Left ventricle myocardium inferior (tissue), 1 donor: ENCODE measurements at places on chromosomes 6 and 20.
A peak's percentile ranks its signal among the peaks of the same experiment; 100 is the strongest.

- DNase-seq, result no peak
Observed at GRCh38 chr20:20367575-20368417, at the start of gene INSM1. Gene INSM1 (plus strand): TSS chr20:20368104. CDS start chr20:20368268, 164 bp downstream.

- no peak for DNase-seq
Observed at GRCh38 chr20:54651252-54651651, 175.9 kb downstream of the DOK5 start.

DNA sequence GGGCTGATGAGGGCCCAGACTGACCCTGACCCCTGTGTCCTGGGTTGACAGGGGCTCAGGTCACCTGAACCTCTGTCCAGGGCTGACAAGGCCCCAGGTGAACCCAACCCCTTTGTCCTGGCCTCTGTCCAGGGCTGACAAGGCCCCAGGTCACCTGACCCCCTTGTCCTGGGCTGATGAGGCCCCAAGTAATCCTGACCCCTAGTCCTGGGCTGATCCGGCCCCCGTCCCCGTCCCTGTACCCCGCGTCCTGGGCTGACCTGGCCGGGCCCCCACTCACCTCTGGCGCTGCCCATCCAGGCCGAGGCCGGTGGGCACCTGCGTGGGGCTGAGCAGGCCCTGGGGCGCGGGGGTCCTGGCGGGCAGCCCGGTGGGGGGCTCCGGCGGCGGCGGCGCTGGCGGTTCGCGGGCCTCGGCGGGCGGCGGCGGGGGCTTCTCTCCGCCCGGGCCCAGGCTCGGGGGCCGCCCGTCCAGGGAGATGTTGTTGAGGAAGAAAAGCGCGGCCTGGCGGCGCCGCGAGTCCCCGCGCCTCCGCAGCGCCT, 379 bp downstream of the CABLES2 start:
- no peak for DNase-seq

GRCh38 chr6:17397764-17398194, 4.4 kb downstream of the CAP2 start:
- no peak for DNase-seq

GRCh38 chr6:133969921-133970295, 16.9 kb downstream of the TBPL1 start:
- DNase-seq, result no peak

GRCh38 chr20:10185741-10186558, 32.7 kb upstream of the SNAP25 start:
- DNase-seq, result no peak

- DNase-seq, result no peak
Observed at GRCh38 chr6:33373960-33374910, 17.4 kb upstream of the KIFC1 start.

DNA sequence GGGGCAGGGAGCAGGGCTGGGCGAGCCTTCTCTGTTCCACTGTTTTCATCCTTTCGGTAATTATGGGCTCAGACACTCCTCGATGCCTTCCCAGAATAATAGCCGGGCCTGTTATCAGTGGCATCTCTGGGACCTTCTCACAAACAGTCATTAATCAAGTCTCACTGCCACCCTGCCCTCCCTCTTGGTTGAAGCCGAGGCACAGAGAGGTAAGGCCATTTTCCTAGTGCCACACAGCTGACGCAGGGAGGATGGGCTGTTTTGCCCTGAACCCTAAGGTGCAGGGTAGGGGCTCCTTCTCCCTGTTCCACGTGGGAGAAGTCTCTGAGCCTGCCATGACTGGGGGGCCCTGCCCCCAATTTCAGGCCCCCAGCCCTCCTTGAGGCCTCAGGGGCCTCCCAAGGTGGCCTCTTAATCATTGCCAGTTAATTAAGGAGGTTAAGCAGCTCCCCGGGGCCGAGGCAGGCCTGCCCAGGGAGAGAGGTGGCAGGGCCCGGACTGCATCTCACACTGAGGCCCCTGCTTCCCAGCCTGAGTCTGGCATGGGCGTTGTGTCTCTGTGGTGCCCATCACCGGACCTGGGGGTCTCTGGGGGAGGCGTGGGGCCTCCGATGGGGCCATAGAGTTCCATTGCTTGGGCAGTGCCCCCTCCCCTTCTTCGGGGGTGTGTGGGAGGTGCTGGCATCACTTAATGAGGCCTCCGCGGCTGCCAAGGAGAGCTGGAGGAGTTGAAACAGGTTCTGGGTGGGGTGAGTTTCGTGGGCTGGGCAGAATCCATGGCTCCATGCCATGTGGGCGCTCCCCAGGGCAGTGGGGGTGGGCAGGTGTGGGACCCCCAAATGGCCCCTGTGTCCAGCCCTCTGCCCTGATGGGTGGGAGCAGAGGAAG, 42.9 kb downstream of the CEBPB start:
- DNase-seq, result no peak

DNA sequence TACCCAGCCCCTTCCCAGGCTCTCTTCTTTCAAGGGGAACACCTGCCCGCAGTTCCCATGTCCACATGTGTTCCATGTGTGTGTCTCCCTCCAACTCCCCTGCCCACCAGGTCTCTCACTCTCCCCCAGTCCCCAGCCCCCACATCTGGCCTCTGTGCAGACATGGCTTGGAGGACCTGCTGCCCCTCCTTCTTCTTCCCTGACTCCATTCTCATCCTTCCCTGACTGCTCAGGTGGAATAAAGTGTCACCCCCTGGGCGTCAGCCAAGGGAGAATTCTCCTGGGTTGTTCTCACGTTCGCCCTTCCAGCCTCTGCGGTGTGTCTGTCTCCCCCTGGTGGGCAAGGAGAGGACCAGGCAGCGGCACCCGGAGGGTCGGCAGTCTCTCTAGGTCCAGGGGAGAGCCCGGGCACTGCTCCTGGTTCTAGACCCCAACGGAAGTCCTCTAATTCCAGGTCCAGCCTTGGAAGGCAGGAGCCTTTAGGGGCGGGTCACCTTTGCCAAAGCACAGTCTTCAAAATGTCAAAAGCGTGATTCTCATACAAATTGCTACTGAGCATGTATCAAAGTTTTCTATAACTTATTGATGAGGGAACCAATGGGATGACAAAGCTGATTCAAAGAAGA, 50.5 kb downstream of the EBF4 start:
- no peak for DNase-seq

DNA sequence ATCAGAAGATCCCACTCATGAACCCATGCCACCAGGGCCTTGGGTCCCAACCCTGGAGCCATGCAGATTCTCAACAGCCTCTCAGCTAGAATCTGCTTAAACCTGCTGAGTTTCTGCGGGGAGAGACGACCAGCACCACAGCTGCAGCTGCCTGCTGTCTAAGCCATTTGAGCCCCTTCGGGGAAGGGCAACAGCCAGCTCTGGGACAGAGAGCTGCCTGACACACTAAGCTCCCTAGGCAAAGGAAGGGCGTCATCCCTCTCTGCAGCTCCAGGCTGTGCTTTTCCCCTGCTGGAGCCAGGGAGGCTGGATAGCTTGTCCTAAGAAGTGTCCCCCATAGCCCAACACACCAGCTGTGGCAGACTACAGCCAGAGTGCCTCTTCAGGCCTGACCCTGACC, 182.5 kb downstream of the OTOR start:
- no peak for DNase-seq

- DNase-seq, result no peak
Observed at GRCh38 chr6:169115632-169116031, 138.0 kb downstream of the THBS2 start.

- no peak for DNase-seq
Observed at GRCh38 chr6:92879526-92879925, 539.8 kb downstream of the EPHA7 start.

- DNase-seq, result no peak
Observed at GRCh38 chr6:33699739-33700138, 11.8 kb downstream of the UQCC2 start.

DNA sequence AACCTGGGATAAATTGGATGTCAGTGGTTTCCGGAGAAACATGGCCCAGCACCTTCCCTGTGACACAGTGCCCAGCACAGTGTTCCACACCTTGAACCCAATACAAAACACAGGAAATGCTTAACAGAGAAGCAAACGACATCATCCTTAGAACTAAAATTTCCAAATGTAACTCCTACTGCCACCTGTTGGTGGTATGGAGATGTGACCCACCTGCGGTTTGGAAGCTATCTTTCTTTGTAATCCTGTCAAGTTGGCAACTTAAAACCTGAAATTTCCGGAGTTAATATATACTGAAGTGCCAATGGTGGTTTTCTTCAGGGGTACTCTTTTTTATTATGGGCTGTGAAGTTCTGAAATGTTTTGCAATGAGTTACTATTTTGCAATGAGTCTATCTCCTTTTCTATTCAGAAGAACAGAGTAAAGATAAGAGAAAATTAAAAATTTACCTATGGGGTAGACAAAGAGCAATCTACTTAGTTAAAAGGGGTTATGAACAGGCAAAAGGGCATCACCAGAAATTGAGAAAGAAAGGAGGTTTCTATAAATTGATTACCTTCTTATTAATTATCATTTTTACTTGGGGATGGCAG, 658.8 kb downstream of the PTPRT start:
- DNase-seq, result no peak

- DNase-seq, result no peak
Observed at GRCh38 chr20:29300579-29301551, 1956.6 kb upstream of the DEFB115 start.

DNA sequence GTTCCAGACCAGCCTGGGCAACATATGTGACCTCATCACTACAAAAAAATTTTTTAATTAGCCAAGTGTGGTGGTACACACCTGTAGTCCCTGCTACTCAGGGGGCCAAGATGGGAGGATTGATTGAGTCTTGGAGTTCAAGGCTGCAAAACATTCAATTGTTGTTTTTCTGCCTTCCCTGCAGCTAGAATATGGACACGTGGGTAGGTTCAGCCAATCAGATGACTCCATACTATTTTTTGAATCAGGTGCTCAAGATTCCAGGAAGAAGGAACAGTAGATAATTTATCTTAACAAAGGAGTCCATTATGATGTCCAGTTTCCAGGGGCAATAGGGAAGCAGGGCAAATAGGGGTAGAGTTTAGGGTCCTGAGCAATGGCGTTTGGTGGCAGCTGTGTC, 2.4 kb upstream of the DEFB119 start:
- no peak for DNase-seq

- DNase-seq, result no peak
Observed at GRCh38 chr6:2433711-2434110, 188.3 kb upstream of the GMDS start.

DNA sequence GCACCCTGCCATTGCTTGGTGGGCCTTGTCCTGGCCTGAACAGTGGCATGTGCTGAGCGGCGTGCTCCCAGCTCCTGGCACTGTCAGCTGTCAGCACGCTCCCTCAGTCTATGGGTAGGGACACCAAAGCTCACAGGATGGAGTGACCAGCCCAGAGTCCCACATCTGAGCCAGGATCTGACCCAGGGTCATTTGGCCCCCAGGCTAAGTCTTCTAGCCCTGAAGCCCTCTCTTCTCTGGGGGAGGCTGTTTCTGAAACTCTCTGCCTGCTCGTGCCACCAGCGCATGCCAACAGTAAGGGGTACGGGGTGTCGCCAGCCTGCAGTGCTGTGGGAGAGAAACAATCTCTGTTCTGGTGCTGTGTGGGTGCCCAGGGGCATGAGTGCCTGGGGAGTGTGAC, 37.1 kb downstream of the CDH4 start:
- DNase-seq, result no peak

GRCh38 chr20:52389606-52390005, 198.0 kb upstream of the ZFP64 start:
- no peak for DNase-seq

- no peak for DNase-seq
Observed at GRCh38 chr20:62219992-62220665, at the start of gene HRH3. Gene HRH3 (minus strand): TSS chr20:62220278. CDS start chr20:62219970, 308 bp downstream.

GRCh38 chr6:146913842-146914488, 290.3 kb upstream of the STXBP5 start:
- DNase-seq, result peak; percentile 33

GRCh38 chr20:57260934-57261333, 5.5 kb downstream of the BMP7 start:
- DNase-seq, result no peak

GRCh38 chr20:60211618-60212463, 253.6 kb downstream of the CDH26 start:
- DNase-seq, result no peak

GRCh38 chr6:53465732-53466131, 79.2 kb downstream of the GCLC start:
- DNase-seq, result no peak

- DNase-seq, result no peak
Observed at GRCh38 chr20:39089029-39089428, 126.9 kb downstream of the DHX35 start.

DNA sequence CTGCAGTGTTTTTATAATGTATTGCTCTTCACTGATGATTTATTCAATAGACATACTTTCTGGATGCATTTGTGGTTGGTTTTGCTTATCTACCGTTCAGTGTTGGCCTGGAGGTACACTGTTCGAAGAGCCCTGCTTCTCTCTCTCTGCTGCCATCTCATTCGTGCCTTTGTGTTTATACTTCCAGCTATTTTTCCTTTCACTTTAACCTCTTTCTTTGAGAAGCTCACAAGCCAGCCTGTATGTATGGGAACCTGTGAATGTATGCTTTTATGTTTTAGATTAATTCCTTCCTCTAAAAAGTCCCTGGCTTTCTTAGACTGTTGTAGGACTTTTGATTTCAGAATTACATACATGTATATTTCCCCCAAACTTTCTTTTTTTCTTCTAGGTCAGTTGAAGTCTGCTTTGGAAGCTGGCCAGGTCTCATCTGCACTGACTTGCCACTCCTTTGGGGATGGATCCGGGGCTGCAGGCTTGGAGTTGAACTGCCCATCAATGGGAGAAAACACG, 83.0 kb downstream of the SCAND1 start:
- peak; percentile 21 for DNase-seq

GRCh38 chr6:13787137-13787536, 27.2 kb downstream of the MCUR1 start:
- no peak for DNase-seq

DNA sequence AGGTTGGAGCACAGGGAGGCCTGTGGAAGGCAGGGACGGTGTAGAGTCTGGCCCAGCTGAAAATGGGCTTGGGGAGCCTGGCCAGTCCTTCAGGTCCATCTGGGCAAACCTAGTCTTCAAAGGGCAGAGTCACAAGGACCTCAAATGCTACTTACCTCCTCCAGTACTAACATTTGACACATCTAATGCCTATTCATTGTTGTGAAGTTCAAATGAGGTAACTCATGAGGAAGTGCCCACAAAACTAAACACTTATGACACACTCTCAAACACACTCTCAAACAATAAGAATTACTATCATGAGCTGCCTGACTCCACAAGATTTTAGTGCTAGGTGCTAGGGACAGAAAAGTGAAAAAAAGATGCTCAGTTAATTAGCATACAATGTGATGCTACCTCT, 27.1 kb downstream of the DAAM2 start:
- no peak for DNase-seq

GRCh38 chr6:170464524-170464979, 88.6 kb downstream of the PSMB1 start:
- DNase-seq, result no peak

DNA sequence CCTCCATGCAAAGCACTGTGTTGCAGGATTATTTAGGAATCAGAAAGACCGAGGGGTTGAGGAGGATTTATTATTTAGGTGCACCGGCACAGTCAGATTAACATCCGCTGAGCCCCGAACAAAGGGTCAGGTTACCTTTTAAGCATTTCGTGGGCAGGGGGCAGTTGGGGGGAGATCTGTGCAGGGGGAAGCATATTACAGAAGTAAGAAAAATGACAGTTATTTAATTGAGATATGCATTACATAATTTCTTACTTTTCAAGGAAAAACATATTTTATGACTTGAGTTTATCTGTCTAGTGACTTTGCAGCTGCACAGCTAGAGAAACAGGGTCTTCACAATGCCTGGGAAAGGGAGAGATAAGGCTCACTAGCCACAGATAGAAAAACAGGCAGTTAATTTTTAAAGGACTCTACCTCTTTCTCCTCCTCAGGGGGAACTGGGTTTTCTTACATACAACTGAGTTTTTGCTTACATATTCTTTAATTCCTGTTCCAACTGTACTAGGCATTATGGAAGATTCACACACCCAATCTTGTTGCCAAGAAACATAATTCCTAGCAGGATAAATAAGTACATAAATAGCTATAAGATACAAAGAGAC, 1.7 kb upstream of the HINT3 start:
- DNase-seq, result no peak
